ENCODE measurements at places on chromosomes 2 and 18.

DNA sequence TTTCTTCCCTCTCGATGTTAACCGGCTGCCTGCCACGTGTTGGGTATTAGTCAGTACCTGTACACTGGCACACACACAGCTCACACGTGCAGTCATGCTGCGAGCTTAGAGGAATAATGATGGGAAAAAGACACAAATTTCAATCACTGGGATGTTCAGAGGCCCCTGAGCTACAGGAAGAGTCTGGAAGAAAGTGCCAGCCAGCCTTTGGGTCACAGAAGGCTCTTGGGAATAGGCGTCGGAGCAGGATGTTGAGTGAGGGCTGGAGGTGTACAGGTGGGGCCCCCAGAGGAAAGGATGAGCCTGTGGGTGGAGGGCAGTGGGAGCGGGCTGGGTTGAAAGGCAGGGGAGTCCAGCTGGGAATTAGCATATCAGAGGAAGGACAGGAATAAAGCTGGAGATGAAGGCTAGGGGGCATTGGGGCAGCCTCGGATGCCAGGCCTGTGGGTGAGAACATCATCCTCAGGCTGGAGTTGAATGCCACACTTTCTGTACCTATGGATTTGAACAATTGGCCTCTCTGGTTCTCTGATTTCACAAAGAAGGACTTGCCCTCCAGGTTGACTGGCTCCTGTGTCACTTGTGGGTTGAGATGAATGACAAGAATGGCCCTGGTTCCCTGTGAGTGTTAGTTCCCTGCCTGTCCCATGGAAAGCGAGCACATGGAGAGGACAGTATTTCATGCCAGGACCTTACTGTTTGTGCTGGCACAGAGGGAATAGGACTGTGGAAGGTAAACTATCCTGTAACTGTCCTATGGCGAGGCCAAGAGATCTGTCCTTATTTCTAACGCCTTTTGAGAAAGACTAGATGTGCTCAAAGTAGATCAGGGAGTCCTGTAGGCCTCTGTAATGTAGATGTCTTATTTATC, 40.6 kb downstream of the GREB1 start:
- DNase-seq, result no peak

- DNase-seq, result no peak
Observed at GRCh38 chr2:5364361-5364760, 327.8 kb upstream of the SOX11 start.

DNA sequence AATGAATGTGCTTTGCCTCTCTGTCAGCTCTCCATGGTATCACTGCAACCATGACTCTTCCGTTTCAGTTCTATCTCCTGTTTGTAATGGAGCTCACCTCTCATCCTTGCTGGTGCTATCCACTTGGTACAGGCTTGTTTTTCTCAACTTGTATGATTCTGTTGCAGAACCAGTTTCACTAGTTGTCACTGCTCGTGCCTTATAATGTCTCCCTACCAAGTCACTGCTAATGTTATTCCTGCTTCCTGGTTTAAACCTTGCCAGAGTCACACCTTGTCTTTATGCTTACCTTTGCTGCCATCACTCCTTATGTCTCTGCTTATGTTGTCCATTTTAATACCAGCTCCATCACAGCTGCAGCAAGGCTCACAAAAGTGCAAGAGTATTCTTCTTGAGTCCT, 1191.0 kb upstream of the LRRTM1 start:
- no peak for DNase-seq

GRCh38 chr2:39065616-39066015, 55.2 kb downstream of the SOS1 start:
- no peak for DNase-seq

All from T-helper 2 cell (primary cell).